ENCODE measurements at places on chromosomes 3 and 15.
A peak's percentile ranks its signal among the peaks of the same experiment; 100 is the strongest.

DNA sequence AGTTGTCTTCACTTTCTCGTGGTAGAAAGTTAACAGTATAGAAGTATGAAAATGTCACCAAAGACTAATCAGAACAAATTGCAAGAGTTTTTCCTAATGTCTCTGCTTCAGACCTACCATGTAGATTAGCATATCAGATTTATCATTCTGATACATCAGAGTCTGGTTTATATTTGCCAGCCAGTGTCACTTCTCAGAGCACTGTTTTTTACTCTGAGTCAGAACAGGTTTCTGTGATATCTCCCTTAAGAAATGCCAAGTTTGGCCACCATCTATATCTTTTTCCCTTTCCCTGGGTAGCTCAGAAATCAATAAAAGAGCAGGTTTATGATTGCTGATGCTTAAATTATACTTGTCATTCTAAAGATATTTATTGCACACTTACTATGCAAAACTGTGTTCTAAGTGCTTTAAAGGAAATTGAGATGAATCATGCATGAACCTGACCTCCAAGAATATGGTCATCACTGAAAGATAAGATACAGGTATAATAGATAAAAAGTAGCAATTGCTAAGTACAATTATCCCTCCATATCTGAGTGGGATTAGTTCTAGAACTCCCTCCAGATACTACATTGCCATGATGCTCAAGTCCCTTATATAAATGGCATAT, 672.7 kb upstream of the NAALADL2 start:
- no peak for DNase-seq

- DNase-seq = no peak
Observed at GRCh38 chr15:84889991-84890669, 5.7 kb downstream of the SLC28A1 start.

GRCh38 chr3:13358643-13359042, 61.5 kb downstream of the NUP210 start:
- DNase-seq = no peak

- DNase-seq = no peak
Observed at GRCh38 chr15:80992441-80992840, 2.8 kb upstream of the MESD start.

DNA sequence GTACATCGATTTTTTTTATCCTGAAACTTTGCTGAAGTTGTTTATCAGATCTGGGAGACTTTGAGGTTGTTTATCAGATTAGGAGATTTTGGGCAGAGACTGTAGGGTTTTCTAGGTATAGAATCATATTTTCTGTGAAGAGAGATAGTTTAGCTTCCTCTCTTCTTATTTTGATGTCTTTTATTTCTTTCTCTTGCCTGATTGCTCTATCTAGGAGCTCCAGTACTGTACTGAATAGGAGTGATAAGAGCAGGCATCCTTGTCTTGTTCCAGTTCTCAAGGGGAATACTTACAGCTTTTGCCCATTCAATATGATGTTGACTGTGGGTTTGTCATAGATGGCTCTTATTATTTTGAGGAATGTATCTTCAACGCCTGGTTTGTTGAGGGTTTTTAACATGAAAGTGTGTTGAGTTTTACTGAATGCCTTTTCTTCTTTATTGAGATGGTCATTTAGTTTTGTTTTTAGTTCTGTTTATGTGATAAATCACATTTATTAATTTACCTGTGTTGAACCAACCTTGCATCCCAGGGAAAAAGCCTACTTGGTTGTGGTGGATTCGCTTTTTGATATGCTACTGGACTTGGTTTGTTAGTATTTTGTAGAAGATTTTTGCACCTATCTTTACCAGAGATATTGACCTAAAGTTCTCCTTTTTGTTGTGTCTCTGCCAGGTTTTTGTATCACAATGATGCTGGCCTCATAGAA, 14.9 kb upstream of the DNAAF4 start:
- DNase-seq = no peak

- no peak for DNase-seq
Observed at GRCh38 chr3:117282566-117282965, 573.0 kb downstream of the TUSC7 start.

GRCh38 chr3:79415356-79415755, 352.4 kb downstream of the ROBO1 start:
- DNase-seq = no peak

- no peak for DNase-seq
Observed at GRCh38 chr15:69337138-69337537, 38.4 kb downstream of the PAQR5 start.

DNA sequence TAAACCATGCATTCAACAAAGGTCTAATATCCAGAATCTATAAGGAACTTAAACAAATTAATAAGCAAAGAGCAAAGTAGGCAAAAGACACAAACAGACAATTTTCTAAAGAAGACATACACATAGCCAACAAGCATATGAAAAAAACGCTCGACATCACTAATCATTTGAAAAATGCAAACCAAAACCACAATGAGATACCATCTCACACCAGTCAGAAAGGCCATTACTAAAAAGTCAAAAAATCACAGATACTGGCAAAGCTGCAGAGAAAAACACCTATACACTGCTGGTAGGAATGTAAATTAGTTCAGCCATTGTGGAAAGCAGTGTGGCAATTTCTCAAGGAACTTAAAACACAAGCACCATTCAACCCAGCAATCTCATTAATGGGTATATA, 53.8 kb downstream of the FSIP1 start:
- no peak for DNase-seq

DNA sequence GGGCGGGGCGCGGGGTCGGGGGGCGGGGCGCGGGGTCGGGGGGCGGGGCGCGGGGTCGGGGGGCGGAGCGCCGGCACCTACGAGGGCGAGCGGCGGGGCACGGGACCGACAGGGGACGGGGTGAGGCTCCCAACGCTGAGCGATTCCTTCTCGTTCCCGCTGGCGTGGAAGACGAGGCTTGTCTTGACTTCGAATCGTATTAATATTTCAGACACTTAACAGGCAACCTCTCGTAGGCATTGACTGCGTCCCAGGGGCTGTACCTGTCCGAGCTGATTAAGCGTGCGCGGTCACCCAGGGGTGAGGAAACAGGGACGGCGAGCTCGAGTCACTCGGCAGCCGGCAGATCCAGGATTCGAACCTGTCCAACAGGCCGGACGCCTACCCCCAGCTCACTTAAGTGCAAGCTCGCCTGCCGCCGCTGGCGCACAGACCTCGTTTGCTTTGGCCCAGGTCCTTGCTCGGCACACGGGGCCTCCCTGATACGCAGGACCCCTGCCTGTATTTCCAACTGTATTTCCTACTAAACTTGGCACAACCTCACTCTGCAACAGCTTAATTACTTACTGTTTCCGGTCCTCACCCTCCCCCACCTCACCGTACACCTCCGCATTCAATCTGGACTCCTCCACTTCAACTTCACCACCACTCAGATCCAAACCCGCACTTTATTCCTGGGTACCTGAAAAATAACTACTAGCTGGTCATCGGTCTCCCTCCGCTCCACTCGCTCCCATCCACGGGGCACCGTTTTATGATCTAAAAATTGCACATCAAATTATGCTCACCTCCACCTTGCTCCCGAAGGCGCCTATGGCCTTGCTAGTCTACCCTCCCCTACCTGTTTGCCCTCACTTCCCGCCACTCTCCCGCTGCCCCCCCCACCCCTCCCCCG, 722 bp upstream of the ZXDC start:
- peak; percentile 74 for DNase-seq

GRCh38 chr3:28726840-28727239, 378.2 kb upstream of the AZI2 start:
- no peak for DNase-seq

DNA sequence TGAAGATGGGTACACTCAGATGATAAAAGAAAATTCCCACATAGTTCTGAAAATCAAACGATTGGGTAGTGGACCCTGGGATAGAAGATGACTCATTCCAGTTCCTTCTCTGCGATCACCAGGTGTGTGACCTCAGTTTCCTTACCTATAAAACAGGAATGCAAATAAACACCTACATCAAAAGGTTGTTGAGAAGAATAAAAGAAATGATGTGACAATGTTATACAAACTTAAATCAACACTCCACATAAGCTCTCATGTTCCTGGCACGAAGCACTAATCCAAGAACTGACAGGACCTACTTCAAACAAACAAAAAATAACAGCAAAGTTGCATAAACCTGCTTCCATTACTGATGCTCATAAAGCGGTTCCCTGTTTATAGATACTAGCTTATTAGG, 69.2 kb downstream of the RORA start:
- no peak for DNase-seq

GRCh38 chr15:89877083-89877425, 16.7 kb downstream of the AP3S2 start:
- no peak for DNase-seq

DNA sequence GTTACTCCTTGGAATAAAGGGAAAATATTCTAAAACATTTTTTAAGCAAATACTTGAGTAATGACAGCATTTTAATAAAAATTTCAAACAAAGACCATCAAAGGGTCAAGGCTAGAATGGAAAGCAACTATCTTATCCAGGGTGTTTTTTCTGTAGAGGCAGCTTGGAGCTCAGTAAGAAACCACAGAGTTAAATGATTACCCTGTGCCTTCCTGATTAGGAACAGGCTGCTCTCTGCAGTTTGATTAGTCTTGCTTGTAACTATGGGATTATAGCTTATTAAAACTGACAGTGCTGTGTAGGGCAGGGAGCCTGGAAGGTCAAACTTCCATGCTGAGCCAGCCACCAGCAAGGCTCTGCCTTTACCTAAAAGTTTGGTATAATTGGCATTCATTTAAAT, 33.1 kb downstream of the QTRT2 start:
- no peak for DNase-seq

GRCh38 chr3:133447750-133448477, 48.1 kb downstream of the BFSP2 start:
- DNase-seq = no peak

DNA sequence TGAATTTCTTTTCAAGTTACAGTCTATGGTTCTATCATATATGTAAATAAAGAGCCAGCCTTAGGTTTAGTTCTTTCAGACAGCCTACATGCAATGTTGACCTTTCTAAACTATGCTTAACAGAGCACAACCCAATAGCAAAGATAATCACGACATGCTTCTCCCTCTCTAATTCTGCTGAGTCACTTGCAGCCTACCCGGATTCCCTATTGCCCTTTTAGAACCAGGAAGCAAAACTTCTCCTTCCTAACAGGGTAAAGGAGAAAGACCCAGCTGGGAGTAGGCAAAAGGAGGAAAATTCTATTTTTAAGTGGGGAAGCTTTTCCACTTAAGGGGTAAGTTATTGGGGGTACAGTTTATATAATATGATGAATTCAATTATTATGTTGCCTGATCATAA, 79.3 kb downstream of the SLC7A14 start:
- no peak for DNase-seq

DNA sequence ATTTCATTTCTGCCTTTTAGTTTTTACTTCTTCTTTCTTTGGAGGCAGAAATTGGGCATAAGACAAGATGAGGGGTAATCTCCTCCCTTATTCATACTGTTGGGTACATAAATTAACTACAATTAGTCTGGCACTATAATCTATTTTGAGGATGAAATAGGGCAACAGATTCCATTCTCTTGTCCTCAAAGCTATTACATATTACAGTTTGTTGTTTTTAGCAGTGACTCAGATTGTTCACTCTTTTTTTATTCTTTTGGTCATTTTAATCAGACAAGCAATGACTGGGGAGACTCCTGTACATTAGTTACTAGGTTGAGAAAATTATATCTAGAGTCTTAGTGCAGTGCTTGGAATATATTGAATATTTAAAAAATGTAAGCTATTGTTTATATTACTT, 556.0 kb downstream of the OTOL1 start:
- no peak for DNase-seq

DNA sequence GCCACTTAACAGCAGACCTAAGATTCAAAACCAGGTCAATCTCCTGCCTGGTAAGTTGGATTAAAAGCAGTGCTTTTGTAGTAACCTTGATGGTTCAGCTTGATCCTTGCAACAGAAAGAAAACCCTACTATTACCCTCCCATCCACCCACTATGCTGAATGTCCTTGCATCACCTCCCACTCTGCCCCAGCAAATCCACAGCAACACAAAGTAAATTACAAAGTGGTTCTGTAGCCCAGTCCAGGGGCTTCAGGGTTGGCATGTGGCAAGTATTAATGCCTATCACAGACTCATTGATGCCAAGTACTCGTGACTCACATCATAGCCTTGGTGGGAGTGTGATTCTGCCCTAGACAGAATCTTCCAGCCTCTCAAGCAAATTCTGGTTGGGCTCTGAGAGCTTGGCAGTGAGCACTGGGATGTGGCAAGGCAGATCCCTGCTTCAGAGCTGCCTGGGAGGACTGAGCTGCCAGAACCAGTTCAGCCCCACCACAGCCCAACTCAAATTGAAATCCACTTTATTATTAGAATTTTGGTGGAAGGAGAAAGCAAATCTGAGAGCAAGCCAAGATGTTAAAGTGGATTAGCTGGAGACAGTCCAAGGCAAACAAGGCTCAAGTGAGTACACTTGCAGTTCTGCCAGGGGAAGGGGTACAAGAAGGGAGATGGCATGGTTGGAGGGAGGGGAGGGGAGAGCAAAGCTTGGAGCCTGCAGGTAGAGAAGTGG, 225.8 kb upstream of the UMPS start:
- DNase-seq = no peak

GRCh38 chr3:89494734-89495133, 387.3 kb downstream of the EPHA3 start:
- no peak for DNase-seq

DNA sequence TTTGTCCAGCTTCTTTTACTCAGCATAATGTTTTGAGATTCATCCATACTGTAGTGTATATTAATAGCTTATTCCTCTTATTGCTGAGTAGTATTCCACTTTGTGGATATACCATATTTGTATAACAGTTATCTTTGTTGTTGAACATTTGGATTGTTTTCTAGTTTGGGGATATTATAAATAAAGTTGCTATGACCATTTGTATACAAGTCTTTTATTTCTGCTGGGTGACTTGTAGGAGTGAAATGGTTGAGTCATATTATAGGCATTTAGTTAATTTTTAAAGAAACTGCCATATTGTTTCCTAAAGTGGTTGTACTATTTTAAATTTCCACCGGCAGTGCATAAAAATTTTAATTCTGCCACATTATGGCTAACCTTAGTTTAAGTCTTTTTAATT, 53.4 kb downstream of the RPL39L start:
- no peak for DNase-seq

DNA sequence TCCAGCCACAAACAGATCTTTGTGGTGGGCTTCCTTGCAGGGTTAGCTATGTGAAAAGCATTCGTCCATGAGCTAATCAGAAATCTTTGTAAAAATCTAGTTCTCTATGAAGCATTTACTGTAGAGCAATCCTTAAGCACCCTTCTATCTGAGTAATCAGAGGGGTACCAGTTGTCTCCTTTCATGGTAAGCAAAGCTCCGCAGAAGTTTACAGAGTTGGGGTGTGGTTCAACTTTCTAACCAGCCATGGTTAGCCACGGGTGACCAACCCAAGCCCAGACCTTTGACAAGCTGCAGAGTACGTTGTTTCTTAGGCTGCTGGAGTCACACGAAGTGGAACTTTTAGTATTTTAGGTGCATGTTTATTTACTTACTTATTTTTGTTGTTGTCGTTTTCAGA, 77.4 kb downstream of the FLNB start:
- no peak for DNase-seq

DNA sequence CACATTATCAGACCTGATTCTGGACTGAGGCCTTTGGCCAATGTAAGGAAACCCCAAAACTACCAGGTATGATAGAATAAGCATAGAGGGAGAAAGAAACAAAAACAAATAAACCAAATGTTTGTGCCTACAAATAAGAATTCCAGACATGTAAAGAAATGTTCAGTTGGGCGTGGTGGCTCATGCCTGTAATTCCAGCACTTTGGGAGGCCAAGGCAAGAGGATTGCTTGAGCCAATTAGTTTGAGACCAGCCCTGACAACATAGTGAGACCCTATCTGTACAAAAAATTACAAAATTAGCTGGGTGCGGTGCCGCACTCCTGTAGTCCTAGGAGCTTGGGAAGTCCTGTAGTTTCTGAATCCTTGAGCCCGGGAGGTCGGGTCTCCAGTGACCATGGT, 13.0 kb downstream of the TMEM202 start:
- DNase-seq = no peak

Measured in RWPE2 (cell line).